ENCODE measurements at places on chromosomes 16 and 17.

- no peak for DNase-seq
Observed at GRCh38 chr16:81973737-81974136, 37.5 kb downstream of the SDR42E1 start.

DNA sequence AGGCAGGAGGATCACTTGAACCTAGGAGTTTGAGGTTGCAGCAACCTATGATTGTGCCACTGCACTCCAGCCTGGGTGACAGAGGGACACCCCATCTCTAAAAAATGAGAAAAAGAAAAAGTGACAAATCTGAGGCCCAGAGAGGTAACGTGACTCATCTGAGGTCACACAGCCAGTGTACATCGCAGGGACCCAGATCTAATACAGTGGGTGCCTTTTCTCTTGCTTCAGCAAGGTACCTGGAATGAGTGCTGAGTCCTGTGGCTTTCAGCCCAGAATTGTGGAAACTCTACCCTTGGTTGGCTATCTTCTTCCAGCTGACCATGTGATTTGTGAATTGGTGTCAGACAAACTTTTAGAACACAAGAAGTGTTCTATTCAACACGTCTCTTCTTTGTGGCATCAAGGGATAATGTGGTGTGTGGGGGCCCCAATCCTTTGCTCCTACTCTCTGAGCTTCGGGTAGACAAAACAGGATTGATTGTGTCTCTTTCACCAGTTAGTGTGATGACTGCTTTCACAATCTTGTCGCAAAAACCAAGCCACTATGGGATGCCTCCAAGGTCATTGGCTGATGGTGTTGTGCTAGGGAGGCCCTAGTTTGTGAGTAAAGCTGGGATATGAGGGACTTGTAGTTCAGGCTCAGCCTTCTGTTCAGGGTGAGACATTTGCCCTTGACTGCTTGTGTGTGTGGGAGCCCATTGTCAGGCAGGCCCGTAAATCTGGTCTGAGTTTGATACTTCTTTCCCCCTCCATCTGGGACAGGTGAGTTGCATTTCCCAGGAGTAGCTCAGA, 71.0 kb downstream of the MSI2 start:
- no peak for DNase-seq

DNA sequence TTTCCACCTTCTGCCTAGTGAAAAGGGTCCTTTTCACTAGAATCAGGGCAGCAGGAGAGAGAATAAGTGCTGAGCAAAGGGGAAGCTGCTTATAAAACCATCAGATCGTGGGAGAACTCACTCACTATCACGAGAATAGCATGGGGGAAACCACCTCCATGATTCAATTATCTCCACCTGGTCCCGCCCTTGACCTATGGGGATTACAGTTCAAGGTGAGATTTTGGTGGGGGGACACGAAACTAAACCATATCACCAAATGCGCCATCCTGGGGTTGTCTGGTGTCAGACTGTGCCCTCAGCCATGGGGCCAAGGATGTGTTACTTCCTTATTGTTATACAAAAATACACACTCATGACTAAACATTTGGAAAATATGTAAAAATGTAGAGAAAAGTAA, 10.4 kb upstream of the KATNB1 start:
- DNase-seq: no peak

DNA sequence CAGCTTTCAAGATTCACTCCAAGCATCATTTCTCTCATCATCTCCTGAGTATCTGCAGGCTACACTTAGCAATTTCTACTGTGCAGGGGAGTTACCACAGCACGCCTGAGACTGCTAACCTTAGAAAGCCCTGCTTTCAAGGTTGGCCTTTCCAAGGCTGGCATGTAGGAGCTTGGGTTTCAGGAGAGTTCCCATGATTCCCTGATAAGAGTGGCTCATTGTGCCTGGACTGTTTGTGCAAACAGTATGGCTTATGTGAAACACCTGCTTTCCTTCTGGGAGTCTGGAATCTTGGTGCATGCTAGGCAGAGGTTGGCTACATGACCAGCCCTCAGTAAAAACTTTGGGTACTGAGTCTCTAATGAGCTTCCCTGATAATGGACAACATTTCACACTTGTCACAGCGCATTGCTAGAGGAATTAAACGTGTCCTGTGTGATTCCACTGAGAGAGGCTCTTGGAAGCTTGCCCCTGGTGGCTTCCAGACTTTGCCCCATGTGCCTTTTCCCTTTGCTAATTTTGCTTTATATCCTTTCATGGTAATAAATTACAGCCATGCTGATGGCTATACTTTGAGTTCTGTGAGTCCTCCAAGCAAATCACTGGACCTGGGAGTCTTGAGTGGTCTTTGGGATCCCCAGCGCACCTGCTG, 19.7 kb upstream of the RGS9 start:
- DNase-seq: no peak

DNA sequence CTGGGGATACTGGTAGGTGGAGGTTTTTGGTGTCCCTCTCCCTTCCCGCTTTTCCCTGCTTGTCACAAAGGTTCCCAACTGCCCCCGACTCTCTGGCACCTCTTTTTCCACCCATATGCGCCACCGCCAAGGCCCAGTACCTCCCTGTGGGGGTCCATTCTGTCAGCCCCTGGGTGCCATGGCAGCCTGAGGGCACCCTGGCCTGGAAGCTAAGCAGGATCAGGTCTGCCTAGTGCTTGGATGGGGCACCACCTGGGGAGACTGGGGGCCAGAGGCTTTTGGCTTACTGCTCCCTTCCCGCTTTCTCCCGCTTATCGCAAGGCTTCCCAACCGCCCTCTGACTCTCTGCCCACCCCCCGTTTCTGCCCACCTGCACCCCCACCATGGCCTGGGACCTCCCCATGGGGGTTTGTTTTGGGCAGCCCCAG, 2286.4 kb downstream of the TP53TG3F start:
- DNase-seq: no peak

DNA sequence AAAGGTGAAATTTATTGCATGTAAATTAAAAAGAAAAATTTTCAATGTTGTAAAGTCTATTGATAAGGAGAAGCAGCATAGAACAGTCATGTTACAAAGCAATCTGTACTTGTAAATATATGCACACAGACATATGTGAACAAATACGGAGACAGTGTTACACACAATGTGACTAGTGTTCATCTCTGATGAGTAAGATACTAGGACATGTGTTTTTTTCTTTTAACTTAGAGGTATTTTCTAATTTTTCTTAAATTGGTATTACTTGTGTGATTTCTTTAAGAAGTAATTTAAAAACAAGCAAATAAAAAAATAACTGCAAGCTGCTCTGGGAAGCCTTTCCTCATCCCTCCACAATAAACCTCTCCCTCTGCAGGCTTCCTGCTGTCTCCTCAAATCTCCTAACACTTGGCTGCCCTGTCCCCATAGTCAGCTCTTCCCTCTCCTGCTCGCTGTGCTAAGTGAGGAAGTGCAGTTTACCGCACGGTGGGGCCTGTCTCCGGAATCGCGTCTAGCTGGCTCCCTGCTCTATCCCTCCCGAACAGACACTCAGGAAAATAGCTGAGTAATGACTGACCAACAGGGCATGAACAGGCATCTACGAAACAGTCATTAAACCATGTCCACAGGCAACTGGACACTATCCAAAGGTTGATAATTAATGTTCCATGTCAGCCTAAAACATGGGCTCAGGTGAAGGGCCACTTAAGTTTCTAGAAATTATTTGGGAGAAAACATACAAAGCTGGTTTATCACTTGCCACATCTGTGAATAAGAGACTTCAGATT, 35.9 kb downstream of the CMTM4 start:
- no peak for DNase-seq

- no peak for DNase-seq
Observed at GRCh38 chr17:80799538-80800480, 191.8 kb upstream of the CHMP6 start.

GRCh38 chr16:30379158-30379783, 3.1 kb downstream of the SEPTIN1 start:
- no peak for DNase-seq

GRCh38 chr16:89093602-89094251, at the start of gene ACSF3:
ACSF3 (plus strand) TSS chr16:89093852; CDS start chr16:89100682, 6,830 bp downstream.
- DNase-seq: no peak

- DNase-seq: no peak
Observed at GRCh38 chr17:68514831-68515635, 2.8 kb downstream of the PRKAR1A start.

GRCh38 chr17:39235555-39236449, 10.1 kb upstream of the STAC2 start:
- DNase-seq: no peak

DNA sequence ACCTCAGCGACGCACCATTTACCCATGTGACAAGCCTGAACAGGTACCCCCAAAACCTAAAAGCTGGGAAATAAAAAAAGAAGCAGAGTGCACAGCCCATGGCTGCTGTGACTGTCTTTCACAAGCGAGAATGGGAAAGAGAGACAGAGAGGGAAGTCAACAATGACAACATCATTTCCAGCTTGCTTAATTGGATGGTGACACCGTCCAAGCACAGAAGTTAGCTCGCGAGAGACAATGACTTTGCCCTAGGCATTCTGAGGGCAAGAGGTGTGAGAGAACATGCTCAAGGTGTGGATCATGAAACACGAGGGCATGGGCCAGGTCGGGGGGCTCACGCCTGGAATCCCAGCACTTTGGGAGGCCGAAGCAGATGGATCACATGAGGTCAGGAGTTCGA, 19.3 kb upstream of the NSMCE1 start:
- DNase-seq: no peak

GRCh38 chr17:42853597-42853967, 2.6 kb downstream of the AOC3 start:
- DNase-seq: no peak

DNA sequence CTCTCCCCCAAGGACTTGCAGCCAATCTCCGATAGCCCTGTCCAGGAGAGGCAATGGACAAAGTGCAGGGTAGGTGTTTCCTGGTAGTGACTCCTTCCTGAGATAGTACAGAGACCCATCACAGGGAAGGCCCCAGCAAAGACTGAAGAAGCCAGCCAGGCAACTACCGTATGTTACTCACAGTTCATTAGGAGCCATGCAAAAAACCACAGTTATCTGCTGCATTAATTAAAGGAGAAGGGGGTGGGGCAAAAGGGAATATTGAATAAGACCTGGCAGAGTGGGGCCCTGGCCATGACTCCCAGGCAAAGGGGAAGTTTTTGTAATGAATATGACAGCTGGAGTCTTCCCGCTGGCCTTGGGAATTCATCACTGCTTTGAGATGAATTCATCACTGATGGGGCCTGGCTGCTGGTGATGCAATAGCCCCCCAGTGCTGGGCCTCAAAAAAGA, 2.5 kb upstream of the SLC13A2 start:
- DNase-seq: no peak

DNA sequence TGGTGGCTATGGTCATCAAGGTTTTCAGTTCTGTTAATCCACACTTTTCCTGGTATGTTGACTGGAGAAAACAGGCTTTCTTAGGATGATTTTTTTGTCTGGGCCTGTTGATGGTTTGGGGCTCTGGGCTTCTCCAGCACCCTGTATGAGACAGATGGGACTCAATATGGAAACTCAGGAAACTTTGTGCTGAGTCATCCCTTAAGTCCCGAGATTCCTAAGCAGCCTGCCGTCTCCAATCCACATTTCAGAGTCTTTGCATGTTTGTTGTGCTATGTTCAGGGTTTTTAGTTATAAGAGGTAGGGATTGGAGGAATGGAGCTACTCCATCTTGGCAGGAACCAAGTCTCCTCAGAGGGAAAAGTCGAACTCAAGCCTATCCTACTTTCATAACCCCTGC, 253.3 kb upstream of the FOXF1 start:
- no peak for DNase-seq

DNA sequence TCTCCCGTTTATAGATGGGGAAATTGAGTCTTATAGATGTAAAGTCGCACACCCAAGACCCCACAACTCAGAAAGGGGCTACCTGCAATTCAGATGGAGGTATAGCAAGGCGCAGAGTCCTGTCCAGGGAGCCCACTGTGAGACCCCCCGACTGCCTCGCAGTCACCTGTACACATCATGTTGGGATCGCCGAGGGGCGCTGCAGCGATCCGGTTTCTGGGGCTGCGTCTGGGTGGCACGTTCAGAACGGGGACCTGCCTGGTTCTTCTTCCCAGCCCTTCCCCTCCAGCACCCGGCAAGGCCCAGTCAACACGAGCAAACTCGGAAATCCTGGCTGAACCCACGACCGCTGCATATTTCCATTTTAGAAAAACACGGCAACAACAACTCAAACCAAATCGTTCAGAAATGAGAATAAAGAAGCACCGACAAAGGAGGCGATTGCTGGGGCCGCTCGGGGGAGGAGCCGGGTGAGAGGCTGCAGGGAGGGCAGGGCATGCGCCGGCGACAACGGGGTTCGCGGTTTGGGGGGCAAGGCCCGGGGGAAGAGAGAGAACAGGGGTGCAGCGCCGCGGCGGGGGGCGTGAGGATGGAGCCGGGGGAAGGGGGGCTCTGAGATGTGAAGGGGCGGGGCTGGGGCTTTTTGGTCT, 643 bp downstream of the HSDL1 start:
- no peak for DNase-seq

GRCh38 chr16:4882000-4882632, 34.8 kb downstream of the UBN1 start:
- no peak for DNase-seq

- DNase-seq: no peak
Observed at GRCh38 chr17:83196973-83197880, 117.8 kb downstream of the METRNL start.

- no peak for DNase-seq
Observed at GRCh38 chr17:82302568-82302963, 14.8 kb downstream of the CD7 start.

DNA sequence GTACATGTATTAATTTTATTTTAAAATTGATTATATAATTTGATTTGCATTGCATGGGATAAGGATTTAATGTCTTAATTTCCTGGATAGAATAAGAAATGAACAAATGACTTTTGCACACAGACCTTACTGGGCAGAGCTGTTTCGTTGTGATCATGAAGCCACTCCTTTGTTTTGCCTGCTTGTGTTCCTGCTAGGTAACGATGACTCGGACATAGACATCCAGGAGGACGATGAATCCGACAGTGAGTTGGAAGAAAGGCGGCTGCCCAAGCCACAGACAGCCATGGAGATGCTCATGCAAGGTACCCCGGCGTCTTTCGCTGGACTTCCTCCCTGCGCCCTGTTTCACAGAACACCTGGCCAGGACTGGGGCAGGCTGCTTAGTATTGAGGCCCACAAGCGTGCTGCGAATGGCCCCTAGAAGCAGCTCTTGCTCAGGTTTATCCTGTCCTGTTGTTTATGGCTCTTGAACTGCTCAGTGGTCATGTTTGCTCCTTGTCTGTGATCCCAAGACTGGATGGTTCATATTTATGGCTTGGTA, 29.6 kb downstream of the CLUAP1 start:
- DNase-seq: no peak

DNA sequence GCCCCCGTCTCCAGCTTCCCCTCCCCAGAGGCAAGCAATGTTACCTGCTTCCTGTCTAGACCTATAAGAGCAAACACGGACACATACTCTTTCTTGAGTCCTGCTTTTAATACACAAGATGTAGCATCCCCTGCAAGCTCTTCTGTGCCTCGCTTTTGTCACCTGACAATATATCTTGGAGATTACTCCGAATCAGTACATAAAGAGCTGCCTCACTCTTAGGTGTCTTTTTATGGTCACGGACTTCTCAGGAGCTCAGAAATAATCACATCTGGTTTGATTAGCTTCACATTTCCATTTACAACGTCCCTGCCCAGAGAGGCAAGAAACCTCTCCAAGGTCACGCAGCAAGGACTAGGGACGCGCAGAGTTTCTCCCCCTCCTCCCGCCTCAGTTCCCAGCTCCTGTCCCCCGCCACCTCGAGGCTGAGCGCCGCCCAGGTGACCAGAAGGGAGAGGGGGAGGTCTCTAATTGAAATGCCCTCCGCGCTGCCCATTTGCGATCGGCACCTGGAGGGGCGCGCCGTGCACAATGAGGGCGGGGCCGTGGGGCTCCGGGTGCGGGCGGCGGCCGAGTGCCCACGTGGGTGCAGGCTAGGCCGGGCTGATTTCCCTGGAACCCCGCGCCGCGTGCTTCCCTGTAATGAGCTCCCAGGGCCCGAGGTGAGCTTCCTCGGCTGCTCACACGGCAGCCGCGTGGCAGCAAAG, 13.8 kb upstream of the SEZ6 start:
- no peak for DNase-seq
